ENCODE measurements at places on chromosomes 11 and 22.

GRCh38 chr11:72439455-72439854 lies 5.1 kb upstream of the CLPB start:
- peak; percentile 33 for DNase-seq

DNA sequence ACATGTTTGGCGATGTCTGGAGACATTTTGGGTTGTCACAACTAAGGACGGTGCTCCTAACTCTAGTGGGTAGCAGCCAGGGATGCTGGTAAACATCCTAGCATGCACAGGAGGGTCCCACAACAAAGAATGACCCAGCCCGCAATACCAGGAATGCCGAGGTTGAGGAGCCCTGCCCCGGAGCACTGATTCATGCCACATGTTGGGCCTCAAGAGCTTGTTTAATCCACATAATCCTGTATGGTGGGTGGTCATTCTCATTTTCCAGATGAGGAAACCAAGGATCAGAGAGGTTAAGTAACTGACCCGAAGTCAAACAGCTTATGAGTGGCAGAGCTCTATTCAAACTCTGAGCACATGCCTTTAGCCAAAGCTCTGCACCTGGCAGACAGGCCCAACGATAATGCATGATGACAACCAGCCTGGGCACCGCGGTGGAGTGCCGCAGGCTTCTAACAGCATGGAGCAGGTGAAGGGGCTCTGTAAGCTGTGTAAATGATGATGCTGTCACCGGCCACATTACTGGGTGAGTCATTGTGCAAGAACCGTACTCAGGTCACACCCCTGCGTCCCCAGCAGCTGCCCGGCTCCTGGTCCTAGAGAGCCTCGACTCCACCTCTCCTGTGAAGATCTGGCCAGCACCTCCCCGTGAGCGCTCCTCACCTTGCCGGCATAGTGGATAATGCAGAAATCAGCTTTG lies 58.6 kb downstream of the APOL1 start:
- no peak for DNase-seq

GRCh38 chr11:68016161-68016903 lies 6.2 kb downstream of the ALDH3B1 start:
- peak; percentile 25 for DNase-seq

- DNase-seq = no peak
These were observed 36.5 kb upstream of the TOLLIP start for GRCh38 chr11:1345737-1346513.

DNA sequence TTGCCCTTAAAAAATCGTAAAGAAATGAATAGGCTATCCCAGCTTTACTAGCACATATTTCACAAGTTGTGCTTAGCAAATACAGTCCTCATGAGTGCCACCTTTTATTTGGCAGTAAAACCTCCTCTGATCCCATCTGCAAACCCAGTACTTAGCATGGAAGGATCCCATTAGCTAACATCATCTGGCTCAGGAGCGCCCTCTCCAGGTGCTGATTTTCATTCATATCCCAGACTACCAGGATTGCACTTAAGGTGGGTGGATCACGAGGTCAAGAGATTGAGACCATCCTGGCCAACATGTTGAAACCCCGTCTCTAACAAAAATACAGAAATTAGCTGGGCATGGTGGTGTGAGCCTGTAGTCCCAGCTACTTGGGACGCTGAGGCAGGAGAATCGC lies 76.1 kb upstream of the PAX6 start:
- DNase-seq = no peak

Data from fibroblast of skin of back (primary cell).